HAP-1 (cell line): ENCODE measurements at places on chromosomes 12 and 14.

DNA sequence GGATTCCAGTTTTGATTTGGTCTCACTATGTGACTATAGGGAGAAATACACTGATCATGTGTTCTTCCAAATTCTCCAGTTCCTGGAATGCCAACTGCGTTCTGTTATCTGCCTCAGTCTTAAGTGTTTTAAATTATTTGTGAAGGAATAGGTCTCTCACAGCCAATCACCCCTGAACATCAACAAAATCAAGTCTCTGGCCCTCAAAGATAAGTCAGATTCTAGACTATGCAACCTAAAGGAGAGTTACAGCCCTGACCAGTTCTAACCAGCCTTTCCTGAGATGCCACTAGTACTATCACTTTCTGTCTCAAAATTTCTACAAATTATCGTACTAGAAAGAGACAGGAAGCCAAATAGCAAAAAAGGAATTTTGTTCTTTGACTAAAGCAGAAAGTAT lies 22.3 kb downstream of the ZFC3H1 start:
- DNase-seq = no peak

GRCh38 chr12:27343255-27344000 lies 10.8 kb downstream of the BMAL2 start:
- no peak for DNase-seq

DNA sequence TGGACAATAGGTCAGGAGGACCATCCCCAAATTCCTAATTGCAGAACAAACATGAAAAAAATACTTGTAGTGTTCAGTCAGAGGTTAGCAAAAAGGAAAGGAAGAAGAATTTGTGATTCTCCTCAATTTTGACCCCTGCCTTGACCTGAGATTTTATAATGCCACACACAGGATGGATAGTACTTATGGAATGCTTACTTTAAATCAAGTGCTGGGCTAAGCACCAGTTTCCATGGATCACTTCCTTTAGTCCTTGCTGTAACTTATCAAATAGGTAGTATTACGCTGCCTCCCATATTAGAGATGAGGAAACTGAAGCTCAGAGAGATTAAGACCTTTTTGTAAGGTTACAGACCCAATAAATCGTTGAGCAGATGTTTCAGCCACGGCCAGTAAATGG lies 81.2 kb upstream of the OVCH1 start:
- no peak for DNase-seq

DNA sequence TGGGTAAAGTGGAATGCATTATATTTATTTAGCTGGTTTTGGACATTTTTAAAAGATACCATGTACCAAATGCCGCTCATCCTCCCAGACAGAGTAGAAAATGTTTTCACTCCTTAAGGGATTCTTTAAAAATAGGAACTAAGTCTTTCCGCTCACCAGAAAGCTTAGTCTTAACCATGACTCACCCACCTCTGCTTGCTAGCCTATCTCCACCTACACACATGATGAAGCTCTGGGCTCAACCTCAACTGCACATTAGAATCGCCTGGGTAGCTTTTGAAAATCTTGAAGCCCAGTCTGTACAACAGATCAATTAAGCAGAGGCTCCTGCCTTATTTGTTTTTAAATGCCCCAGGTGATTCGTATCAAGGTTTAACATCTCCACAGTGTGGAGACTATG lies 260.5 kb downstream of the NEDD1 start:
- DNase-seq = no peak

- DNase-seq = no peak
Measured at GRCh38 chr14:88468406-88468805, 82.9 kb downstream of the SPATA7 start.

GRCh38 chr12:29158115-29158763 lies 9.2 kb downstream of the FAR2 start:
- DNase-seq = no peak

GRCh38 chr14:41606282-41606531 lies 469 bp upstream of the LRFN5 start:
- DNase-seq = no peak

GRCh38 chr12:90953956-90954421 lies 987 bp downstream of the CCER1 start:
- peak; percentile 48 for DNase-seq

- DNase-seq = no peak
Measured at GRCh38 chr12:122921917-122922316, 26.0 kb upstream of the VPS37B start.

DNA sequence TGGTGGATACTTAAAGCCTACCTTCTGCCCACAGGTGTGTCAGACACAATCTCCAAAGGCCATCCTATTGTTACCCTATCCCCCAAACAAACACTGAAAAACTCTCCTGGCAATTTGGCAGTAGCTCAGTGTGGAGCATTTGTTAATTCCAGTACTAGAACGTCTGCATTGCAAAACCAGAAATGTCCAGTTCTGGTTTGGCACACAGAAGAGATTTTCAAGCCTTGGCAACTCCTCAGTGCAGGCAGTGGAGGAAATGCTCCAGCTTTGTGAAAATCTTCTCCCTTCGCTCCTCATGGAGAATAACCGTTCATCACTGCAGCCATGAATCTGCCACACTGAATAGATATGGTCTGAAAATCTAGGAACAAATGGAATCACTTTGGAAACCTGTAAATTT lies 5.3 kb upstream of the SOCS2 start:
- DNase-seq = no peak

- DNase-seq = no peak
Measured at GRCh38 chr14:63986789-63987533, 134.2 kb downstream of the SYNE2 start.

DNA sequence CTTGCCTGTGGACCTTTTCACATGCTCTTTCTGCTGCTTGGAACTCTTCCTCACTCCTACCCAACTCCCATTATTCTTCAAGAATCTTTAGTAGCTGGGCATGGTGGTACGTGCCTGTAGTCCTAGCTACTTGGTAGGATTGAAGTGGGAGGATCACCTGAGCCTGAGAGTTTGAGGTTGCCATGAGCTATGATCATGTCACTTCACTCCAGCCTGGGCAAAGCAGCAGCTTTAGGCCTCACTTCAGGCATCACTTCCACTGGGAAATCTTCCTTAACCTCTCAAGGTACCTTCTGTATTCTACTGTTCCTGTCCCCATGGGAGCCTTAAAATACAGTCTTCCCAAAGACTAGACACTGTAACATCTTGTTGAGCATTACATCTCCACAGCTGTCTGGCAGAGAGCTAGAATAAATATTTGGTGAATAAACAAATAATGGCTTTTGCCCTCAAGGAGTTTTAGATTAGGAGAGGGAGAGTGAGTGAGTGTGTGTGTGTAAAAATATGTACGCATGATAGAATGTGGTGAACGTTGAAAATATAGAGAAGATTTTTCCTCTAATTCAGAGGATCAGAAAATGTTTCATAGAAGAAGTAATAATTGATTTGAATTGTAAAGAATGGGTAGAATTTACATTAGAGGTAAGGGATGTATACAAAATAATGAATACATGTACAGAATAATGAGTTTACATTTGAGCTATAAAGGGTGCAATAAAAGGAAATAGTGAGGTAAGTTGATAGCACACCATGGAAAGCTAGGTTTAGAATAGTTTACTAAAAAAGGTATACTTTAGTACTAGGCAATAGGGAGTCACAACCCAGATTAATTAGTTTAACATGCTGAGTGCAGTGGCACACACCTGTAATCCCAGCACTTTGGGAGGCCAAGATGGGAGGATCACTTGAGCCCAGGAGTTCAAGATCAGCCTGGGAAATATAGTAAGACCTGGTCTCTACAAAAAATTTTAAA lies 29.2 kb upstream of the BMAL2 start:
- DNase-seq = no peak

DNA sequence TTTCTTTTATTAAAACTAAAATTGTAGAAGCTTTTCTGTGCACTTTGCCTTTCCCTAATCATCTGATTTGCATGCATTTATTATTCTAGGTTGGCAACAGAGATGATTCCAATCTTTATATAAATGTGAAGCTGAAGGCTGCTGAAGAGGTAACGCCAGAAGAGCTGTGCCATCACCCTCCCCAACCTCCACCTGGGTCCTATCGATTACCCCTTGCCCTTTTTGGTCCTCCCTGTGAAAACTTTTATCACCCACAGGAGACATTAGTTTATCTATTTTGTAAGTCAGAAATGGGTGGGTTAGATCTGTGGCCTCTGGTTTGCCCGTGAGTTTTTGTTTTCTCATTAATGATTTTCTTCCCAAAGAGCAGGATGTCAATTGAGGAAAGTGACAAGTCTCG lies 22.8 kb downstream of the MTHFD1 start:
- no peak for DNase-seq

DNA sequence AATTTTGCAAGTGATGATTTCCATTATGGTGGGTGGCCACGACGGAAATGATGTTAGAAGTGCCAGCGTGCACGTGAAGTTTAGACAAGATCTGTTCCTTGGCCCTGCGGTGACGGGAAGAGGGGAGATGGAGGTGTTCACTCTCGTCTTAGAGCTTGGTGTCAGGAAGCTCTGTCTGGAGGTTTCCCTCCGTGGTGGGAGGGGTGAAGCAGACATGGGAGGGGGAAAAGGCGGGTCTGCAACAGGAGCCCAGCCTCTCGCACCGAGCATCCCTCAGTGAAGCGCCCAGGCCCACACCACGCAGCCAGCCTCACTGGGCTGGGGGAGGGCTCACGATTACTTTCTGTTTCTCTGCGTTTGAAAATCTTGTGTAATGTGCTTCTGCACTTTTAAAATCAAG lies 26.3 kb downstream of the EML1 start:
- DNase-seq = no peak

DNA sequence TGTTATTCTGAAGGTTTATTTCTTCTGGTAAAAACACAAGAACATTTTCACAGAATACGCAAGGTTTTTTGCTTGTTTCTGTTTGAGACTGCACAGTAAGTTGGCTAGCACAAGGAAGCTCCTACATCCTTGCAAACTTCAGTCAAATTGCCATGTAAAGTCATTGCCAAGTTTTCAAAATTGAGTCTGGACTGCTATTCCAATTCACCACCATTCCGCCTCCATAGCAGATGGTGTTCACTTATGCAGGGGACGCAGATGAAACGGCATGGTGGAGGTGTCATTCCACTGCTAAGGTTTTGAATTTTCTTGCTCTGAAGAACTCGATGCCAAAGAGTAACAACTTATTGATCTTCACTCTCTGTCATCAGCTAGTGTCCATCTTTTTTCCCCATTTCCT lies 303.9 kb upstream of the SYT1 start:
- DNase-seq = no peak

DNA sequence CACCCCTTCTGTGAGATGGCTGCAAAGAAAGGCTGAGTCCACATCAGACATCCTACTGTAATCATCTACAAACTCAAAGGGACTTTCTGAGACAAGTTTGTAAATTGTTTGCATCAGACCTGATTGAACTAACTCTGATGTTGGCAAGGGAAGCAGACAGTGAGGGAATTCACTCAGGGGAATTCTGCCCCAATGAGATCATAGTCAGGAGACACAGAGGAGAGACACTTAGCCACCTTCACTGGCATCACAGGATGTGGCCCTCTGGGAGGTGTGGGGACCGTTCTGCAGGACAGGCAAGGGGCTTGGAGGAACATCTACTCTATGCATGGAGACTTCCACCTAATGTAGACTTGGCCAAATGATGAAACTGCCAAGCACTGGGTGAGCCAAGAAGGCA lies 70.7 kb upstream of the DDX11 start:
- DNase-seq = no peak

DNA sequence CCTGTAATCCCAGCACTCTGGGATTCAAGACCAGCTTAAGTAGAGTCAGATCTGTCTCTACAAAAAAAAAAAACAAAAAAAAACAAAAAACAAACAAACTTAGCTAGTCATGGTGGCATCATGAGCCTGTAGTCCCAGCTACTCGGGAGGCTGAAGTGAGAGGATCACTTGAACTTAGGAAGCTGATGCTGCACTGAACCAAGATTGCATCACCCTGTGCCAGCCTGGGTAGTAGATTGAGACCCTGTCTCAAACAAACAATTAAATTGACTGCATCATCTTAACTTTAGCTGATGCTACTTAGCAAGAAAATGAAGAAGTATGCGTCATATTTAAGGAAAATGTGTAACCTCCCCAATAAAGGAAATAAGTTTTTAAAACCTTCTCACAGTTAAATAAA lies 136.6 kb upstream of the ATXN7L3B start:
- no peak for DNase-seq

DNA sequence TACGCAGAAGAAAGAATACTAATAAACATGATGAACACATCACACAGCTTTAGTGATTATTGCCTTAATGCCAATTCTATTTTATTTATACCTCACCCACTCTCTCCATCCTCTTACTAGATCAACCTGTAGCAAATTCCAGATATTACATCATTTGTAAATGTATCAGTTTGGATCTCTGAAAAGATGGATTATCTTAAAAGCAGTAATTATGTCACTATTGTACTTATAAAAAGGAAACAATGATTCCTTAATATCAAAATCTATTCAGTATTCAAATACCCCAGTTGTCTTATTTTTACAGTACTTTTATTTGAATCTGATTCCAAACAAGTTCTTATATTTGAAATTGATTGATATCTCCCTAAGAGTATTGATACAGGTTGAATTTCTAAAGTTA lies 892.8 kb upstream of the MDGA2 start:
- no peak for DNase-seq

DNA sequence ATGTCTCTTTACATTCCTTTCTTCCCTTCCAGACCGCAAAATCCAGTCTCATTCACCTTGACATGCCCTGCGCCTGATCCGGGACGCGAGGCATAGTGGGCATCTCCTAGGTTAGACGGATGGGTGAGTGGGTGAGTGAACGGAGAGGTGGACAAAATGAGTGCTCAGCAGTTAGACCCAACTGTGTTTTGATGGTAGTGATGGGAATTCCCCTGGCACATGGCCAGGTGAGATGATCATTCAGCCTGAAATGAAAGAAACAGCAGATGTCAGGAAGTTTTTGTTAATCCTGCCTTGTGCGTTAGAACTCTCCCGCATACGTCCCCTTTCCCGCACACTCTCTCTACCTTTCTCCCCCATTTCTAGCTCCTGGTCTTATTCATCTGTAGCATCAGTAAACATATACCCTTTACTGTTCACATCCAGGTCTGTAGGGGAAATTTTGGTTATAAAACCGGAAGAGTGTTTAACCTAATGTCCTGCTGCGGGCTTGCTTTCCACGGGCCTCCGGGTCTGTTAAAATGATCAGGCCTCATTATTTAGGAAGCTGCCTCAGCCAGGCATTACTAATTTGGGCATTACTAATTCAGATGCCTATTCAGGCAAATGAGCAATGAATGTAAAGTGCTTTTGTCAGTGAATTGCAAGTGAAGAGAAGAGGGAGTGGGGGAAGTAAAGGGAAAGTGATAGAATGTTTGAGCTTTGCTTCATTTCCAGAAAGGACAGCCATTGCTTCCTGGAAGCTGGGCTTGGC lies 172.8 kb downstream of the ETV6 start:
- DNase-seq = no peak
